RKO (cell line): ENCODE measurements at places on chromosomes 4 and X.

DNA sequence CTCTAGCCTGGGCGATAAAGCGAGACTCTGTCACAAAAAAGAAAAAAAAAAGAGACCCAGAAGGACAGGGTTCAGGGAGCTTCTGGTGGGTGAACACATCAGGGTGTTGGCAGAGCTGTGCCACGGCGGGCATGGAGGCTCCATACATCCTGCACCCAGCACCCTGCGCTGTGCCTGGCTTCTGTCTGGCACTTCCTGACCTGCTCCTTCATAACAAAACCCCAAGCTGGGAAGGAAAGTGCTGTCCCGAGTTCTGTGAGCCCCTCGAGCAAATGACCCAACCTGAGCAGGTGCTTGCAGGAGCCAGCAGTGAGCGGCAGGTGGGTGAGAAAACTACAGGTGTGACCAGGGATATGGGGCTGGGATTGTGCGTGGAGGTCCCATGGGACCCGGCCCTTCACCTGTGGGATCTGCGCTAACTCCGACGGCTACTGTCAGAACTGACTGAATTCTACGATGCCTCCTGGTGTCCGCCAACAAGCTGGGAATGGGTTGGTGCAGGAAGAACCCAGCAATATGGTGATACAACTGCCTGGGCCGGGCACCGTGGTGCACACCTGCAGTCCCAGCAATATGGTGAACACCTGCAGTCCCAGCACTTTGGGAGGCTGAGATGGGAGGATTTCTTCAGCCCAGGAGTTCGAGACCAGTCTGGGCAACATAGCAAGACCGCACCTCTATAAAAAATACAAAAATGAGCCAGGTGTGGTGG is 18.9 kb downstream of the ASMTL start:
- DNase-seq, result no peak

DNA sequence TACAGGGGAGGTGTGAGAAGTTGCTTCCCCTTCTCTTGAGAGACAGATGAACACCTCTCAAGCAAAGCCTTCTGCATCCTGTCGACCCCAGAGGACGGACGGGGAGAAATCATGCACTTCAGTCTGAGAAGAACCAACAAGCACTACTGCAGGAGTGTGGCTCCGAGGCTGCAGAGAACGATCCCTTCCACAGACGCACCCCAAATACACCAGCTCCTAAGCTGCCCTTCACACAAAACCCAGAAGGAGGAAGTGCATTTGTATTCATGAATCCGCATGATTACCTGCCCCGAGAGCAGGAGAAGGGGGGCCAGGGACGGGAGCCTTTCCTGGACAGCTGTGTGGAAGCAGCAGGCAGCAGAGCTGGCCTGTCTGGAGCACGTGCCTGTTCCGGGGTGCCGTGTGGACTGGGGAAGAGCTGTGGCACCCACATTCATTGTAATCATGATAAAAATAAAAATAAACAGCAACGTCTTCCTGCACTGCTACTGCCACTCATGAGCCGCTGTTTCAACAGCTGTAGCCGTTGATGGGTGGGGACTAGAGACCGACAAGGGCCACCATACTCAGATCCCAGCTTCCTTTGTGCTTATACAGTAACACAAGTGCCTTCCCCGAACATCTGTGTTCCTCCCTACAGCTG is 42.9 kb downstream of the ACSL1 start:
- no peak for DNase-seq

- peak; percentile 78 for DNase-seq
These were observed 25.4 kb upstream of the SLAIN2 start for GRCh38 chr4:48315728-48316630.

- DNase-seq, result no peak
These were observed 51.0 kb downstream of the KDR start for GRCh38 chr4:55074386-55074785.

DNA sequence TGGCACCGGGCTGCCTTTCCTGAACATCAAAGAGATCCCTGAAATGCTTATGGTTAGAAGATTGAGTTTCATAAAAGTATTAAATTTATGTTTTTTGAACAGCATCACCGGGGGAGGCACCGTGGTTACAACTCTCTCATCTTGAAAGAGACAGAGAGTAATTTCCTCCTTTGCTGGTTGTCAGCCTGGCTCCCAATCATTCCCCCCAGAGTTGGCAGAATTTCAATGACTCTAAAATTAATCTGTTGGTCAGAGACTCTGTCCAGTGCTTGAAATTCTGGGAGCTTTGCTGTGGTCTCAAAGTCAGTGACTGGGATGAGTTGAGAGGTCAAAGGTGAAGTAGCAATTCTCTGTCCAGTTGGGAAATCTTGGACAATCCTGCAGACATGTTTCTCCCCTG is 135.9 kb downstream of the RAB28 start:
- no peak for DNase-seq

DNA sequence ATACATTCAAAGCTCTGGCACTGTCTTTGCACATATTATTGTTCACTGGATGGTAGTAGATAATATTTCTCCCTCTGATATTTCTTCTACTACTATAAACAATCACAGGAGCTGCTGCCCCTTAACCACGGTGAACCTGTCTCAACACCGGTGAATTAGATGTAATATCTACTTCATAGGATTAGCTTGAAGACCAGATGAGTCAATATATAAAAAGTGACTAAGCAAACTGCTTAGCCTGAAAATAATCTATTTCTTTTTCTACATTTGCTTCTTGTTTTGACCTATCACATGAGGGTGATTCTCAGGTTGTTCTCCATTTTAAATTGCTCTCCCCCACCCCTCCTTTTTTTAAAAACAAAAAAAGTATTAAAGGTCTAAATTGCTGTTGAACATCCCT is 645.5 kb downstream of the ANKRD50 start:
- no peak for DNase-seq

- no peak for DNase-seq
These were observed 35.7 kb upstream of the ANK2 start for GRCh38 chr4:113013751-113014150.
